ENCODE measurements at places on chromosomes 11 and 22.

DNA sequence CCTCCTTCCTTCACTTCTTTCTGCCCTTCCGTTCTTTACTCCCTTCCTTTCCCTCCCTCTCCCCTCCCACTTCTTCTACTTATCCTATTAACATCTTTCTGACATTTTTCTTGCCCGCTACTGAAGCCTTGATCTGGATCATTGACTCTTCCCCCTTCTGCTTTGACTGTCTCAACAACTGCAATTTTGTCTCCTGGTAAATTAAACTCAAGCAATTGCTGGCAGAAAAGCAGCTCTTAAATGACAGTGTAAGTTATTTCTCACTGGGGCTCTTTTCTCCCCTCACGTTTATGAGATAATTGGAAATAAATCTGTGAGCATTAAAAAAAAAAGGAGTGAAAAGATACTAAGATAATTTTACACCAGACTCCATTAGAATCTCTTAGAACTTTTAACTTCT, 120.0 kb downstream of the SLC17A6 start:
- DNase-seq = no peak

DNA sequence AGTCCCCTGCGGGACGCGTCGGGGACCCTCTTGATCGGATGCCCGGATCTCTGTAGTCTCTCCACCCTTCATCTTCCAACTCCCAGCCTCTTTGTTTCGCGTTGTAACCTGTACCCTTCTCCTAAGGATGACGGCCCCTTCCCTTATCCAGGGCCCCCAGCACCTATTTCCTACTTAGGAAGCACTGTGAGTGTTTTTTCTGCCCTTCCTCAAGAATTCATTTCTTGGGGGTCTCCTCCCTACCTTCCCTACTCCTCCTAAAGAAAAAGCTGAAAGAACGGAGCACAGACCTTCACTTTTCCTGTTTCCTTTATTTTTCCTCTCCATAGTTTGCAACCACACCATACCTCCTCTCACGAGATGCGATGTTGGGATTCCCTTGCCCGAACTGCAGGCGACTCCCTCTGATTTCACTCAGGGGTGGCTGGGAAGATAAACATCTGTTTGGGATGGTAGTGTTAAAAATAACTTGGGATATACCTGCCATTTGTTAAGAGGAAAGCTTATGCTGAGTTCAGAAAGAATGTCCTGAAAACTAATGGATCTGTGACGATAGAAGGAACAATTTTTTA, 593 bp downstream of the FAM118B start:
- no peak for DNase-seq

DNA sequence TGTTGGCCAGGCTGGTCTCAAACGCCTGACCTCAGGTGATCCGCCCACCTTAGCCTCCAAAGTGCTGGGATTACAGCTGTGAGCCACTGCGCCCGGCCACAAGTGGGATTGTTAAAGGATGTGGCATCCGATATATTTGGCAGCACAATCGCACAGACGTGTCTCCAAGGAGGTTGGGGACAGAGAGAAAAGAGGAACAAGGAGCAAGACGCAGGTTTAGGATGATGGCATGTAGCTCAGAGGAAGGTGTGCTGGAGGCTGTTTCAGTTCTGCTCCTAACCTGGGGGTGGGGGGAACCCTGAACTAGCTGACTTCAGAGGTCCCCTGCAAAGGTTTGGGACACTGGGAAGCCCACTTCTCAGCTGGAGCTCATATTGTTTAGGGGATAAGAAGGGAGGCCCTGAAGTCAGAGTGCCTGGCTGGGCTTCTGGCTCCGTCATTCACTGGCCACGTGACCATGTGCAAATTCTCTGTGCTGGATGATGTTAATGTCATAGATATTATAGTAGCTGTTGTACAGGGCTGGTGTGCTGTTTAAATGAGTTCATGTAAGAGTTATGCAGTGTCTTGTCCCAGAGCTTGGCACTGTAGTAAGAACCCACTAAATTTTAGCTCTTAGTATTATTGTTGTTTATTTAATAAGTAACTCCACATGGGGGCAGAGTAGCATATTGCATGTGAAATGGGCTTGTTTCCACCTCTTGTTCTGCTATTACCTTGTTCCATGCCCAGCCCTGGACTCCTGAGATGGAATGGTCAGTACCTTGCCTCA, 129.7 kb downstream of the ST3GAL4 start:
- peak; percentile 28 for DNase-seq

DNA sequence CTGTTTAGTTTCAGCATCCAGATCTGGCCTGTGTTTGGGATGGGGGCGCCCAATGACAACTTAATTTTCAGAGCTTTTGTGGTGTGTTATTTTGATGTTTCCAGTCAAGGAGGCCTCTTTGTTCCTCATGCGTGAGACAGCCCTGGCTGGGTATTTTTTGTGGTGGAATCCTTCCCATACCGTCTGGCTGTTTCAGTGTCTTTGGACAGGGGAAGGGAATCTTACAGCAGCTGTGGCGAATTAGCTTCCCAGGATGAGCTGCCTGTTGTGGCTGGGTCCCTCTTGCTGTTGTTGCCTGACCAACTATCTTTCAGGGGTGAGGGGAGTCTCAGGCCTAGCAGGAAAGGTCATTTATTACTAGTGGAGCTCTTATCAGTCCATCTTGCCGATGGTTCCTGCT, 138.8 kb downstream of the ARHGAP20 start:
- no peak for DNase-seq

- no peak for DNase-seq
Observed at GRCh38 chr11:133992121-133992520, 35.4 kb upstream of the IGSF9B start.

DNA sequence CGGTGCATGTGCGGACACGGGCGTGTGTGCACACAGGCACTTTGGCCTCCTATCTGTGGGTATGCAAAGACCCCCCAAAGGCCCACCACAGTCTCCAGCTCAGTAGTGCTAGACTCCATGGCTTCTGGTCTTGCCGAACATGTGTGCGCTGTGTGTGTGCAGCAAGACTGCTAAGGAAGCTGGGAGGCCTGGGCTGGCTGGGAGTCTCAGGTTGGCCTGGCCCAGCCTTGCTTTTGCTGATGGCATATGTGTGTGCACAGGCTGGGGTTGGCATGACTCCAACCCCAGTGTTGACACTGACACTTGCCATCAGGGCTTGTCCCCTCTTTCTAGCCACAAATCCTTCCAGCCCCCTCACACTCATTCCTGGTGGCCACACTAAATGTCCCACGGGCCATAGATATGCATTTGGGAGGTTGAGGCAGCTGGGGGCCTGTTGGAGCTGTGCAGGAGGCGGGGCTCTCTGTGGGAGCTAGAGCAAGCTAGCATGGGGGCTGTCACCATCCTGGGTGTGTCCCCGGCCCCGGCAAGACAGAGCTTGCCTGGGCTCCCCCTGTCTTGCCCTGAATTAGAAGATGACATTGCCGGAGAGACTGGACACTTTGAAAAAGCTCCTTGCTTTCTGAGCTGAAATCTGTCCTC, 60.9 kb upstream of the NECTIN1 start:
- no peak for DNase-seq

DNA sequence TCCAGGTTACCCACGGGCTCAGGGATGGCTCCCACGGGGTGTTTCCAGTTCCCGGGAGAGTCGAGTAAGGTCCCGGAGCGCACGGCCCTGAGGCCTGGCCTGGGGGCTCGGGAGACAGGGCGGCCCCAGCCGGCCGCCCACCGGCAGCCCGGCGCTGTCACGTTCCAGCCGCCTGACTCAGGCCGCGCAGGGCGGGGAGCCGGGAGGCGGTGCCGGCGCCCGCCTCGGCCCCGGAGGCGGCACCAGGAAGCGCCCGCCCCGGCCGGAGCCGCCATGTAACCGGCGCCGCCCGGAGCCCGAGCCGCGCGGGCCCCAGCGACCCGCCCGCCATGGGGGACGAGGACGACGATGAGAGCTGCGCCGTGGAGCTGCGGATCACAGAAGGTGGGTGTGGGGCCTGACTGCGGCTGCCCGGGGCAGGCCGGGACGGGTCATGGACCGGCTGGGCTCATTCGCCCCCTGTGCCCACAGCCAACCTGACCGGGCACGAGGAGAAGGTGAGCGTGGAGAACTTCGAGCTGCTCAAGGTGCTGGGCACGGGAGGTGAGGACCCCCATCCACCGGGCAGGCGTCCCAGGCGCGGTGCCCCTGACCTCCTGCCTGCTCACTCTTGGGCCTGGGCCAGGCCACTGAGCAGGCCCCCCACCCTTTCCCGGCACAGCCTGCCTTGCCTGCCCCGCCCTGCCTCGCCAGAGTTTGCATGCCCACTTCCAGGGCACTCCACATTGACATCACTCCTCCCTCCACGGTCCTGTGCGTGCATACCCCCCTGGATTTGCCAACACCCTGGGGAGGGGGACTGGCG, at the start of gene RPS6KA4:
Gene RPS6KA4, plus strand, starts transcription at position 256 of the 805 bp plus-strand sequence. Its CDS starts 74 bp downstream, at position 330.
- peak; percentile 61 for DNase-seq

DNA sequence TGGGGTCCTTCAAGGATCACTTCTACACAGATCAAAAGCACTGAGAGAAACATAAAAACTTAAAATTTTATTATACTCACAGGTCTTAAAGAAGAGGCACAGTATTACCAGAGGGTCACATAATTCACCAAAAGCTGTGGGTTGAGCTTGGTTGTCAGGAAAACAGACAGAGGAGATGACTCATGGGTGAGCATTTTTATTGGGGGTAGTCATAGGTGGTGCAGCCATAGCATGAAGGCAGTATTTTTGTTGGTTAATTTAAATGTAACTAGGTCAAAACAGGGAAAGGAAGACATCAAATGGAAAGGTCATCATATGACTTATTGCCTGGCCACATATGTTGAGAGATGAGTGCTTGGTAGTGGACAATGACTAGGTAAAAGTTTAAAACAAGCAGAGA, 24.2 kb downstream of the OR5B17 start:
- peak; percentile 81 for DNase-seq

- peak; percentile 52 for DNase-seq
Observed at GRCh38 chr11:86291466-86292262, 10.4 kb upstream of the HIKESHI start.

DNA sequence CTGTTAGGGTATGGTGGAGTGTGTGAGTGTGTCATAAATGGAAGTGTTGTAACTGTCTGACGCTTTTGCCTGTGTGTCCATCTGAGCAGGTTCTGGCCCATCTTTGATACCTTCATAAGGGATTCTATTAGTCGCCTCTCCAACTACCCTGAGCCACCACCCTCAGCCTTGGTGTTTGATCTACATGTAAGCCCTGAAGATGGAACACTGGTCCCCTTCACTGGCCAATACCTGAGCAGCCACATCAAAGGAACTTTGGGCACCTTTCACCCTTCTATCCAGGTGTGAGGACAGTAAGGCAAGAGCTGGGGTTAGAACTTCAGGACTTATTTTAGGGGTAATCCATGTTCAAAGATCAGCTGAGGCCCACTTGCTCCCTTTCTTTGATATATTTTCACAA, 51.0 kb downstream of the DNHD1 start:
- DNase-seq = no peak

GRCh38 chr11:65181569-65182257, at the start of gene CAPN1:
CAPN1 (plus strand) TSS chr11:65181928; CDS start chr11:65182702, 774 bp downstream.
- peak; percentile 57 for DNase-seq

- DNase-seq = no peak
Observed at GRCh38 chr11:107957109-107957588, 28.9 kb downstream of the RAB39A start.

GRCh38 chr11:112902361-112903011, 58.7 kb upstream of the NCAM1 start:
- no peak for DNase-seq

GRCh38 chr11:131038597-131038996, 122.3 kb upstream of the SNX19 start:
- DNase-seq = peak; percentile 5

- no peak for DNase-seq
Observed at GRCh38 chr22:48424201-48424627, 1403.5 kb downstream of the BRD1 start.

DNA sequence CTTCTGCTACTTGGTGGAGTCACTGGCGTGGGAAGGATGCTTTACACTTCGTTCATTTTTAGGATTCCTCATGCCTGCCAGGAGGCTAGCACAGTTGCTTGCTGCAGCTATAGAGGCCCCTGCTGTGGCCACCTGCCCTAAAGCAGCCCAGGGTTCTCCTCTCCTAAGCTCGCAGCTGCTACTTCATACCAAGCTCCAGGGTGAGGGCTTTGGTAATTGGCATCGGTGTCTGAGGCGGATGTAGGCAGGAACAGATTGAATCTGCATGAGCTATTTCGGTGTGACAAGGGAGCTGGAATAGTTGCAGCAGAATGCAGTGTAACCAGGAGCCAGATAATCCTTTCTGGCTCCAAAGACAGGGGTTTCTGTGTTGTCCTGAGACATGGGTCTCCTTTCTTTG, 133.1 kb downstream of the MICAL2 start:
- no peak for DNase-seq
